Stimulated activated CD8-positive, alpha-beta memory T cell treated with anti-CD3 and anti-CD28 coated beads, Interleukin-4, amount 100 ng/mL, for 48 hours (primary cell): ENCODE measurements at places on chromosomes 4 and X.

GRCh38 chr4:159018062-159018629 lies 84.7 kb upstream of the RAPGEF2 start:
- no peak for DNase-seq

DNA sequence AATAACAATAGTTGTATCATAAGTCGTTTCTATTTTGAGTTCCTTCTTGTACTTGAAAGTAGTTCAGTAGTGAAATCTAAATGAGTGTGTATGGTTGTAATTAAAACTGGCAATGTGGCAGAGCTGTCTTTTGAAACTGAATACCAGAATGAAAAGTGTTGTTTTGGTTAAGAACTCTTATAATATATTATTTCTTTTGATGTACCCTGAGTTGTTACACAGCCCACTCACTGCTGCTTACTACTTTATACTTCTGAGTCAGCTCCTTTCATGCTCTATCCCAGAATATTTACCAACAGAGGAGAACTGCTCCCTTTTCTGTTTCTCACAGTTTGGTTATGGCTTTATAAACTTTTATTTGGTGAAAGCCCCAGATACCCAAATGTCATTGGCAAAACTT lies 28.8 kb downstream of the FAM199X start:
- DNase-seq = no peak

GRCh38 chr4:13166214-13166613 lies 317.9 kb downstream of the RAB28 start:
- DNase-seq = no peak

- no peak for DNase-seq
Observed at GRCh38 chr4:110395421-110395820, 80.5 kb upstream of the ENPEP start.

- no peak for DNase-seq
Observed at GRCh38 chrX:68929332-68930150, 100.7 kb downstream of the EFNB1 start.

GRCh38 chrX:1686642-1687041 lies 71.8 kb downstream of the ASMT start:
- no peak for DNase-seq

- no peak for DNase-seq
Observed at GRCh38 chr4:86530183-86530582, 63.9 kb upstream of the PTPN13 start.

- no peak for DNase-seq
Observed at GRCh38 chr4:1567808-1568581, 116.1 kb downstream of the FAM53A start.

GRCh38 chr4:125082729-125083417 lies 231.9 kb upstream of the FAT4 start:
- no peak for DNase-seq

GRCh38 chr4:42710329-42710728 lies 53.4 kb upstream of the ATP8A1 start:
- DNase-seq = no peak

DNA sequence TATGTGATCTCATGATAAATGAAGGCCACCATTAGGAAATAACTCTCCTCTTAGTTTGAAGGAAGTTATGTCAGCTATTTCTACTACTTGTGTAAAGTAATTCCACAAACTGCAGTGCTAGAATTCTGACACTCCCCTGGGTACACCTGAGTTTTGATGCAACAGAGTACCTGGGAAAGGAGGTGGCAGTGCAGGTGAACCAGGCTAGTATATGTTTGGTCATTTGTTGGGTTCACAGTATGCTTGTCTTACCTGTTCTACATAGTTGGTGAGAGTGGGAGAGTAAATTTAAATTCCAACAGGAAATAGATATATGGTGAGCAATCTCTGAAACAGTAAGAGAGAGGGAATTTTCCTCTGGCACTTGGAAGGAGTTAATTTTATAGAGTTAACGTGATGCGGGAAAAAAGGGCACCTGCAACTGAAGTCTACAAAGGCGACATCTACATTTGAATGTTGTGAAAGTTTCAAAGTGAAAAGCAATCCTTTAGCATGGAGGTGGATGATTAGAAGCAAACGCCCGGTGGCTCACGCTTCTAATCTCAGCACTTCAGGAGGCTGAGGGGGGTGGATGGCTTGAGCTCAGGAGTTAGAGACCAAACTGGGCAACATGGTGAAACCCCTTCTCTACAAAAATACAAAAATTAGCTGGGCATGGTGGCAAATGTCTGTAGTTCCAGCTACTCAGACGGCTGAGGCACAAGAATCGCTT lies 8.3 kb upstream of the SLC10A6 start:
- no peak for DNase-seq

- peak; percentile 84 for DNase-seq
Observed at GRCh38 chrX:85003655-85004244, at the start of gene APOOL. TSS of gene APOOL (plus strand) at chrX:85003877. CDS start at chrX:85003913, 36 bp downstream.

- no peak for DNase-seq
Observed at GRCh38 chr4:82043081-82043808, 330.5 kb downstream of the HNRNPD start.

GRCh38 chr4:165627128-165627527 lies 245.9 kb upstream of the TLL1 start:
- no peak for DNase-seq

GRCh38 chrX:44949125-44949524 lies 76.1 kb downstream of the KDM6A start:
- DNase-seq = no peak

GRCh38 chr4:25095837-25096236 lies 64.4 kb downstream of the SEPSECS start:
- no peak for DNase-seq

DNA sequence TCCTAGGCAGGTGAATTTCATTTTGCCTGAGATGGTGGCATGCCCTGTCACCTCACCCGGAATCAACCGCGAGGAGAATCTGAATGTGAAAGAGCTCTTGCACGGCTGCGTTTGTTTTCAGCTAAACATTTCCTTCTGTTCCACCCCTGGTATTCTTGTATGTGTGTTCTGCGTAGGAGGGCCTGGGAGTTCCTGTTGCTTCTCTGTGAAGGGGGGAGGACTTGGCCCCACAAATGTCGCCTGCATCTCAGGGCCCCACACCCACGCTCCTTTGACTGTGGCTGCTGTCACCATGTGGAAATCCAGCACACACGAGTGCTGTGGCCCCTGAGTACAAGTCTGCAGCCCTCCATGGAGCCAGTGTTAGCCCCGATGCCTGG lies 45.8 kb upstream of the CLCN4 start:
- DNase-seq = peak; percentile 69

GRCh38 chr4:1036976-1037810 lies 25.8 kb downstream of the FGFRL1 start:
- no peak for DNase-seq

DNA sequence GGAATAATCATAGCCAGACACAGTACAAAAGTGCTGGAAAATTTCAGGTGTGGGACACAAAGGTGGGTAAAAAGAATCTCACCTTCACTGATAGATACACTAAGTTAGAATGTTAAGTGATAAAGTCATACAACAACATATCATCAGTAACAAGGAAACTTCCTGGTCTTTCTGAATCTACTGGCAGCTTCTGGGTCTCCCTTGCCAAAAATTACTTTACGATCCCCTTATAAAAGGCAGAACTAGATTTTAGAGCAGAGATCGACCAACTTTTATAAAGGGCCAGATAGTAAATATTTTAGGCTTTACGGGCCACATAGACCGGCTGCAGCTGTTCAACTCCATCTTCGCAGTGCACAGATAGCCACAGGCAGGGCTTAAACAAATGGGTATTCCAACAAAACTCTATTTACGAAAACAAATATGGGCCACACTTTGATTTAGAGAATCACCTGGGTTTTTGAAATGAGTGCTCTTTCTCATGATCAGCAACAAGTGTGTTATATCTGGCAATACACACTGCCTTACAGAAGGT lies 159.9 kb downstream of the AASDH start:
- no peak for DNase-seq

DNA sequence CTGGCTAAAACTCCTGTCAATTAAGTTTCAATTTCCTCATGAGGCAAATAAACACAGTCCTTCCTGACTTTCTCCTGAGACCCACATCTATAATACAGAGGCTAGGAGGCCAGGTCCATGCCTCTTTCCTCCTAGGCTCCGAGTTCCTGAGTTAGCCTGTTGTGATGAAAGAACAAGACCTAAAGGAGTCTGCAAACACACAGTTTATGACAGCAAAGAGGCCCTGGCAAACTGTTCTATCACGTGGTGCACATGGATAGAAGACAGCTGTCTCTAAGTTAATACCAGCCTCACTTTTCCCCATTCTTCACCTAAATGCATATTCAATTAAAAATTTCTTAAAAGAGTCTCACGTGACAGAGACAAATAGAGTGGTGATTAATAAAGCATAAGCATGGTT lies 145.2 kb downstream of the TET2 start:
- DNase-seq = no peak

- no peak for DNase-seq
Observed at GRCh38 chrX:23805389-23805788, 22.4 kb downstream of the SAT1 start.

- no peak for DNase-seq
Observed at GRCh38 chr4:182454440-182455013, 211.3 kb downstream of the TENM3 start.

- DNase-seq = no peak
Observed at GRCh38 chr4:187301923-187302322, 578.3 kb upstream of the FAT1 start.

DNA sequence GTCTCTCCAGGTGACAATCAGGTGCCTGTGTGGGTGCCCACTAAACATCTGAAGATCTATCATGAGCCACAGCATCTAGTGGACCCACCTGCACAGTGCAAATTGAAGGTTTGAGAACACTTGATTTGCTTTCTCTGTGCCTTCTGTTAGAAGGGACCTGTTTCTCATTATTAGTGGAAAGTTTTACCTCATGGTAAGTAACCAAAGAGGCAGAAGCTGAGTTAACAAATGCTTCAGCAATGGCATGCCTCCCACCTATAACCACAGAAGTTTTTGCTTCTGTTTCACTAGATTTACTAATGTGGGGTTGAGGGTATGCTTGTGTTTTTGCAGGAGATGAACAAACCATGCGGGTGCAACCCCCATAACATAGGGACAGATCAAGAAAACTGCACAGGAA lies 297.4 kb upstream of the DKK2 start:
- no peak for DNase-seq

- no peak for DNase-seq
Observed at GRCh38 chrX:109535578-109535977, 1.1 kb upstream of the NXT2 start.

- no peak for DNase-seq
Observed at GRCh38 chr4:68391436-68391835, 41.5 kb upstream of the YTHDC1 start.

DNA sequence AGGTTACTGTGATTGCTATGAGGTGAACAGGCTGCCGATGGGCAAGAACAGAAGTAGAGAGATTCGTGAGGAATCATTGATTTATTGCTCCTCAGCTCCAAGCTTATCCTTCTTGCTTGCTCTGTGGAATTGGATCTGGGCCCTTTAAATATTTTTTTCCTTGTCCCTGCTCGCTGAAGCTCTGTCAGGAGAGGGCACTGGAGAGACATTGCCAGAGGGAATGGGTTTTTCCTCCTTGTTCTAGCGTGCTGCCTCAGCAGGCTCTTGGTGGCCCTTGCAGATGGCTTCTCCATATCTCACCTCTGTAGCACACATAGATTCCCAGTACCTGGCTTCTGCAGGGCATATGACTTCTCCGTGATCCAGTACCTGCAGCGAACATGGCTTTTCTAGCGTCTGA lies 67.4 kb downstream of the CNGA2 start:
- no peak for DNase-seq

GRCh38 chrX:130173190-130173895 lies 1.6 kb downstream of the RAB33A start:
- DNase-seq = peak; percentile 70

GRCh38 chr4:176335421-176335820 lies 15.7 kb downstream of the SPCS3 start:
- no peak for DNase-seq

GRCh38 chr4:768995-769394 lies 56.9 kb downstream of the CPLX1 start:
- no peak for DNase-seq

DNA sequence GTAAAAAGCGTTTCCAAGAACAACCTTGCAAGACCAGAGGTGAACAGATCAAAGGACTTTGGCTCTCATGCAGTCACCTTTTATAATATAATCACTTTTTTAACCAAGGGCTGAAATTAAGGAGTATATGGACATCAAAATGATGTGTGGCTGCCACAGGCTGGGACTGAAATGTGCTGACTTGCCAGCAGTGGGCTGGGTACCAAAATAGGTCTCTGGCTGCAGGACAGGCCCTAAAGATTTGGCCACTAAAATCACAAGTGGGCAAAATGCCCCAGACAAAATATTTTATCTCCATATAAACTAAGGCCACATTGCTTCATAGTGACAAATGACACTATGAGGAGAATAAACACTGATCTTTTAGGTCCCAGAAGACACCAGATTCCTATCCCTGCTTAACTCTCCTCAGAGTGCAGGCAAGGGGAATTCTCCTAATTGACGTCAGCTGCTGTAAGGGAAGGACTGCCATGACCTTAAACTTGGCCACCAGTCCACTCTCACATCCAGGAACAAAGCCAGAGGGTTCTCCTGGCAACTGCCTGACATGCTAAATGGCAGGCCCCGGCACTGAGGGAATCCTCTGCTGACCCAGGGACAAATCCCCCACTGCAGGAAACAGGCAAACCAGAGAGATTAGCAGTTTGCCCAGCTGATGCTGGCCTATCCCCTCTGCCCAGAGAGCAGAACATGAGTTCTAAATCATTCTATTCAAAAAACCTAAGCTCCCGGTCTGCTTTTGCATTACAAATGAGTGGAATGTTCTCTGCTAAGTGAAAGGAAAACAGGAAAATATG lies 155.8 kb downstream of the PPP3CA start:
- no peak for DNase-seq

DNA sequence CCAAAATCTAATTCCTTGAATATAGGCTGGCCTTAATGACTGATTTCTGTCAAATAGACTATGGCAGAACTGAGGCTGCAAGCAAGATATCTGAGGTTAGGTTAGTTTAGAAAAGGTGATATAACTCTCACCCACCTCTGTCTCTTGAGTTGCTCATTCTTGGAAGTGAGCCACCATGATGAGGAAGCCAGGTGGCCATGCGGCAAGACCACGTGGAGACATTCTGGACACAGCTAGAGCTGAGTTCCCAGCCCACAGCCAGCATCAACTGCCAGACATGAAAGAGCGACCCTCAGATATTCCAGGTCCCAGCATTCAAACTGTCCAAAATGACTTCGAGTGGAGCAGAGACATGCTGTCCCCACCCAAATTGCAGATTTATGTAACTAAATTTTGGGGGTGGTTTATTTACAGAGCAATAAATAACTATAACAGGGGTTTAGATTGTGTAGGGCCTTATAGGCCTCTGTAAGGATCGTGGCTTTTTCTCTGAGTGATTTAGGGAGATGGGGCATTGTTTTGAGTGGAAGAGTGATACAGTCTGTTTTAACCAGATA lies 33.7 kb downstream of the USP53 start:
- no peak for DNase-seq

DNA sequence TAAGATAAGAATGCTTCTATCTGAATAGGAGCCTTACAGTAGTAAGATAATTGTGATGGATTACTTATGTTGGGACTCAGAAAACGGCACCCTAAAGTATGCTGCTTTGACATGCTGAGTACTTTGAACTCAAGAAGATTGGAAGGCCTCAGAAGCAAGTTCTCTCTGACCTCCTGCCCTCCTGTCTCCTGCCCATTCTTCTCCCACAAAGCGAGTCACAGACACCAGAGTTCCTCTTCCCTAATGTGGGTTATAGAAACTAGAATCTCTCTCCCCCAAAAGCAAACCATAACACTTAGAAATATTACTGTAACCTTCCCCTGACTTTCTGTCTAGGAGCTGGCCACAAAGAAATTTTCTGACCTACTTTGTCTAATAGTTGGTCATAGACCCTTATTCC lies 76.5 kb downstream of the DDIT4L start:
- no peak for DNase-seq

GRCh38 chr4:26175905-26176470 lies 144.8 kb upstream of the RBPJ start:
- no peak for DNase-seq

- no peak for DNase-seq
Observed at GRCh38 chrX:21975812-21976211, 35.3 kb downstream of the SMS start.
